KG1 (cell line): ENCODE measurements at places on chromosomes 7 and 10.

DNA sequence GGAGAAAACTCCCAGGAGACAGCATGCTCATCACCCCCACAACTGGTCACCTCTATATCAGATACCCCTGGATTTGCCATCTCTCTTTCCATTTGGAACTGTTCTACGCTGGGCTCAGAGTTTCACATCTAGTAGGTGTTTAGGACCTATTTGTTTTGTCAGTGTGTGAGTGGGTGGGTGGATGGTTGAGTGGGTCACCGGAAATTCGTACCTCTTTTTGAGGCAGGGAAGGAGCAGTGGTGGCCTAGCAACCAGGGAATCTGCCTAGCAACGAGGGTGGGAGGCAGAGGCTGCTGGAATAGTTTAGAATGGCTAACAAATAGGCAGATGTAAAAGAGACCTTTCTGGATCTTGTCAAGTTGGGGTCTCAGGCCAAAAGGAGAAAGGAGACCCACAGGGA is 23.2 kb upstream of the SLF2 start:
- DNase-seq: no peak

- DNase-seq: no peak
Observed at GRCh38 chr7:149772241-149772955, 990 bp downstream of the ZNF467 start.

DNA sequence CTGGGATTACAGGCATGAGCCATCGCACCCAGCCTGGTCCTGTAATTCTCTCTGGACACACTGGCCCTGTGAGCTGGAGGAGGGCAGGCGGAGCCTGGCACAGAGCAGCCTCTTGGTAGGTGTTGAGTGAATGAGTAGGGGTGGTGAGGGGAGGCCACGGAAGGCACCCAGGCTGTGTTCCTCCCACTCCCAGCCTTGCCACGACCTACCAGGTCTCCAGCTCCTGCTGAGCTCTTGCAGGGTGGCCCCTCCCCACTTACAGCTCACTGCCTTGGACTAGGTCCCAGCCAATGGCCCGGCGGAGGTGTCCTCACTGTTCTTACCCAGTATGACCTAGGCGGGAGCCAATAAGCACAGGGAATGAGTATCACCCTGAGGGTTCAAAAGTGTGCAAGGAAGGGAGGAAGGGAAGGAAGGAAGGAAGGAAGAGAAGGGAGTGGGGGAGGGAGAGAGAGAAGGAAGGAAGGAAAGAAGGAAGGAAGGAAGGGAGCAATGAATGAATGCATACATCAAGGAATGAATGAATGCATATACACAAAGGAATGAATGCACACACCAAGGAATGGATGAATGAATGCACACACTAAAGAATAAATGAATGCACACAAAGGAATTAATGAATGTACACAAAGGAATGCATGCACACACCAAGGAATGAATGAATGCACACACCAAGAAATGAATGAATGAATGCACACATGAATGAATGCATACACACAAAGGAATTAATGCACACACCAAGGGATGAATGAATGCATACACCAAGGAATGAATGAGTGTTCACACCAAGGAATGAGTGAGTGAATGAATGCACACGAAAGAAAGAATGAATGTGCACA is 45.5 kb downstream of the GTF2IRD1 start:
- DNase-seq: no peak

- DNase-seq: no peak
Observed at GRCh38 chr10:89644691-89644966, 413 bp downstream of the PANK1 start.

GRCh38 chr10:299969-300368 is 164.7 kb downstream of the ZMYND11 start:
- DNase-seq: no peak

DNA sequence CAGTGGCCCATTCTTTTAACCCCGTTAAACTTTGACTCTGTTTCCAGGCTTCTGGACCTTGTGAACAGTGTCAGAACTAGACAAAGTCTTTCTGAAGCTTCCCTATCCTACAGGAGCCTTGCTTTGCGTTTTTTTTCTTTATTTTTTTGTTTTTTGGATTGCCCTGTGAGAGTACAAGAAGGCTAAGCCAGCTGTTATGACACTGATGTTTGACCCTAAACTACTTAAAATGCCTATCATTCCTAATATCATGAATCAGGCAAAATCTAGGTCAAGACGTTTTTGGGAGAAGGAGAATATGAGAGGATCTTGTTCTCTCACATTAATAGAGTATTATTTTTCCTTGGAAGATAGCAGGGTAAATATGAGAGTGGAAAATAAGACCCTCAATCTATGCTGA is 79.8 kb downstream of the EPDR1 start:
- DNase-seq: no peak

DNA sequence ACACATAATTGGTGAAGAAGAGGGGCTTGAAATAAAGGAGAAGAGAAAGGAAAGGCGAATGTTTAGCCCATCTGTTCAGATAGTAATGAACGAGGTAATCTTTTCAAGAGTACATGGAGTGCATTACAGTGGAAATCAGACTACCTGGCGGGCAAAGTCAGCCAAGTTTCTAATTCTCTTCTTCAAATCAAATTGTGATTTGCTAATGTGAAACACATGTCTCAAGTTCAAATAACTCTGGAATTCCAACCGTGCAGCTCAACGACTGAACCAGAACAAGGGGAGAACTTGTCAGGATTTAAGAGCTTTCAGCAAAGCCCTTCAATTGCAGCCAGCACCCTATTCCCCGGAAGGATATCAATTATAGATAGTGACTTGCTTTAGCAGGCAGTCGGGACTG is 216.9 kb downstream of the GLI3 start:
- no peak for DNase-seq

DNA sequence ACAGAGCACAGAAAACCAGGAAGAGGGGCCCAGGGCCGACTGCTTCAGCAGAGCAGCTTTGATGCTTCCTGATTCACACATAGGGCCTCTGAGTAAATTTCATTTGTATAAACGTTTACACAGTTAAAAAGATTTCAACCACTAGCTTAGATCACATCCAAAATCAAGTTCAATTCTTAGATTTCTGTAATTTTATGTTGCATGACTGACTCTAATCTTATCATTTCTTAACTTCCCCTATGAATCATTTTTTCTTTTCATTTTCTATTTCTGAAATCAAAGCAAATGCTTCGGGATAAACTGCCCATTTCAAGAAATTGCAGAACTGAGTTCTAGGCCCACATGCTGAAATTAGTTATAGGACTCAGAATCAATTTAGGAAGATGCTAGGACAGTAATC is 224.7 kb downstream of the INHBA start:
- DNase-seq: no peak

DNA sequence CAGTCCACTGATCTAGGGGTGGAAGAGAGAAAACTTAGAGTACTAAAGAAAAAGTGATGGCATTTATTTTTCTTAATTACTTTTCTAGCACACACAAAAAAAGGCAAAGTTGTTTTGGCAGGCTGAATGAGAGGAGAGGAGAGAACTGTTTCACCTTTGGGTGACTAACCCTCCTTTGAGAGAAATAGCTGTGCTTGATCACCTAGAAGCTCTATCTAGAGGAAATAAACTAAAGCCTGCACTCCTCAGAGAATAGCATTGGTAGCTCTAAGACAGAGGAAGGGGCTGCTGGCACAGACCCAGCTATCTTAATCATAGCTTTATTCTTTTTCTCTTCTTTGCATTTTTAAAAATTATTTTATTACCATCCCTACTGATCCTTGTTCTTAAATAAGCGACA is 6.3 kb downstream of the TMEM243 start:
- DNase-seq: no peak
